ENCODE measurements at places on chromosomes 6 and 20. TPM values are rescaled to one million over a fixed set of nuclear protein-coding genes. Genes with fewer than 3 reads are reported as not detected.

Gene USP49
- 2.3 TPM for total RNA-seq

Gene REM1
- not detected for total RNA-seq

Gene MOXD1
- 5.0 TPM for total RNA-seq

Gene RBM12
- total RNA-seq = 43.5 TPM

Gene SMOC2
- not detected for total RNA-seq

Gene ALDH5A1
- total RNA-seq = 11.9 TPM

Gene BMP7
- total RNA-seq = not detected

Gene UNC93A
- not detected for total RNA-seq

Gene QKI
- 64.3 TPM for total RNA-seq

Gene HUS1B
- total RNA-seq = 4.2 TPM

Gene PI16
- 0.07 TPM for total RNA-seq

Gene BAG2
- total RNA-seq = 10.4 TPM

Gene XKR7
- total RNA-seq = not detected

Gene RBM24
- total RNA-seq = 2.0 TPM

Gene CDSN
- total RNA-seq = 0.55 TPM

Gene RIMS4
- total RNA-seq = 0.04 TPM

Gene LY86
- not detected for total RNA-seq

Gene MUC22
- total RNA-seq = 0.06 TPM

Gene TP53RK
- 48.1 TPM for total RNA-seq

Gene BHLHE23
- total RNA-seq = not detected

Gene KCNG1
- total RNA-seq = 61.5 TPM

Gene GNAS-AS1
- 0.11 TPM for total RNA-seq

Gene ERVFRD-1
- not detected for total RNA-seq

Gene SYNDIG1
- total RNA-seq = not detected

Gene FGD2
- total RNA-seq = 0.35 TPM

Gene LAMA5
- total RNA-seq = 308 TPM

Gene TCP11
- 1.7 TPM for total RNA-seq

Gene TRIM31
- 0.11 TPM for total RNA-seq

Gene UBE2V1
- total RNA-seq = 118 TPM

Gene CSNK2B
- 267 TPM for total RNA-seq

Gene PDE7B
- total RNA-seq = not detected

Gene SLC35D3
- not detected for total RNA-seq

Gene TRMT6
- total RNA-seq = 35.4 TPM

Gene BTN1A1
- total RNA-seq = not detected

Gene FKBP1A
- 178 TPM for total RNA-seq

Gene ADGRF1
- total RNA-seq = 82.6 TPM

Gene PPP1R14C
- total RNA-seq = 3.0 TPM

Gene DCDC2
- total RNA-seq = 0.11 TPM

Gene SLC24A3
- total RNA-seq = not detected

Gene ENPP5
- 0.04 TPM for total RNA-seq

Gene PTCRA
- not detected for total RNA-seq

Gene MPC1
- total RNA-seq = 26.7 TPM

Gene PSMB9
- 1.5 TPM for total RNA-seq

Gene GPR6
- not detected for total RNA-seq

Gene OR2J3
- not detected for total RNA-seq

Gene RGS17
- total RNA-seq = 0.40 TPM

All from PC-3 (cell line).